ENCODE measurements at places on chromosomes 7 and 10. TPM values are rescaled to one million over a fixed set of nuclear protein-coding genes. Genes with fewer than 3 reads are reported as not detected.
A peak's percentile ranks its signal among the peaks of the same experiment; 100 is the strongest.

The FAM25G gene
- total RNA-seq: not detected

The ASIC3 gene
- total RNA-seq: 7.6 TPM

DNA sequence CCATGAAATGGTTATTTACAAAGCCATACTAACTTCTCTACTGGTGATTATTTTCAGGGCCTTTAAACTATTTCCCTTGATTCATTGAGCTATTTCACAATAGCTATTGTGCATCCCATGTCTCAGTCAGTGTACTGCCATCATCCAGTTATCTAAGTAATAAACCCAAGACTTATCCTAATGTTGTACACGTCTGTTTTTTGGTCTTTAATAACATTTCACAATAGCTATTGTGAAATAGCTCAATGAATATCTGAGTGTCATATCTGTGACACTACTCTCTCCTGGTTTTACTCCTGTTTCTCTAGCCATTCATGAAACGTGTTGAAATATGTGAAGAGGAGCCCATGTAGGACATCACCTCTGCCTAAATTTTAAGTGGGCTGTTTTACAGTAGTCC, 36.5 kb upstream of the TMEM140 start:
- no peaks in the 10 kb centered on the region for H3K27me3 ChIP-seq
- no peak for DNase-seq
- no peak overlapping the region for H3K27ac ChIP-seq
- H3K4me1 ChIP-seq: no peaks in the 10 kb centered on the region
- peaks cover 13% of the 10 kb centered on the region for H3K36me3 ChIP-seq
- H3K4me3 ChIP-seq: no peak overlapping the region

- H3K4me1 ChIP-seq: no peaks in the 10 kb centered on the region
- peaks cover 1% of the 10 kb centered on the region for H3K27me3 ChIP-seq
- DNase-seq: no peak
Observed at GRCh38 chr10:71264345-71265200, 52.2 kb downstream of the UNC5B start.

DNA sequence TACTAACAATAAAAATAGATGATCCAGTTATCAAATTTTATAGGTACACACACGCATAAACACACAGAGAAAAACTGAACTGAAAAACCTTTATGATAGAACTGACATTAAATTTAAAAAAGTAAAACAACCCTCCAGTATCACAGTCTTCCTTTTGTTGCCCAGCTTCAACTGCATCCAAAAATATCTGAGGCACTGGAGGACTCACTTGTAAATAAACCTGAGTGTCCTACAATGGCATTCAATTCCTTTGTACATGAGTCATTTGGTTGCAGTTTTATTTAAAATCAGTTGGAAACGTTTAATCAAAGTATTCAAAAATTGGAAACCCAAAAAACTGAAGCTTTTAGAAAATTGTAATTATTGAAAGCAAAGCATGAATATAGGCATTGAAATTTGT, 265.2 kb upstream of the CSTF2T start:
- no peak overlapping the region for H3K4me3 ChIP-seq
- DNase-seq: no peak
- no peaks in the 10 kb centered on the region for H3K4me1 ChIP-seq
- peaks cover 4% of the 10 kb centered on the region for H3K27me3 ChIP-seq

DNA sequence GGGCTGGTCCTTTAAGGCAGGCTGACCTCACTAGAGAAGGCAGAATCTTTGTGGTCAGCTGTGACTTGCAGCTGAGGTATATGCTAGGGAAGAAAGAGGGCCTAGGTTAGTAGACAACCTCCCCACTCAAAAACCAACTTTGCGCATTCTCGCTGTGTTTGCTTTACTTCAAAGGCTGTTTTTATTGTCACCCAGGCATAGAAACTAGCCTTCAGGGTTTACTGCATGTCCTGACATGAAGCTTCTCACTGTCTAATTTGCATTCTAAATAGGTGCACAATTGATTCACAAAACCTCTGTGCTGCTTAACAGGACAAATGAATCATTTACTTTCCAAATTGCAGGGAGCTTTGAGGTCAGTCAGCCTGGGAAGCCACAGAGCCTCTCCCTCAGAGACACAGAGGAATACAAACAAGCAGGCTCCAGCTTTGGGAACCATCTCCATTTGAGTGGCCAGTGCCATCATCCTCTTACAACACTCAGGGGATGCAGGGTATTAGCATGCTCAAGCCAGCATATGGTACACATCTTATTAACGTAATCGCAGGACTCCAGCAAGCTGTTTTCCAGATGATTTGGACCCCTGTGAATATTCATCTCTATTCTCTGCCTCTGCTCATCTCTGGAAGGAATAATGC, 596.4 kb upstream of the GHITM start:
- no peak for DNase-seq
- no peaks in the 10 kb centered on the region for H3K36me3 ChIP-seq
- H3K27me3 ChIP-seq: no peaks in the 10 kb centered on the region
- H3K4me3 ChIP-seq: no peak overlapping the region

DNA sequence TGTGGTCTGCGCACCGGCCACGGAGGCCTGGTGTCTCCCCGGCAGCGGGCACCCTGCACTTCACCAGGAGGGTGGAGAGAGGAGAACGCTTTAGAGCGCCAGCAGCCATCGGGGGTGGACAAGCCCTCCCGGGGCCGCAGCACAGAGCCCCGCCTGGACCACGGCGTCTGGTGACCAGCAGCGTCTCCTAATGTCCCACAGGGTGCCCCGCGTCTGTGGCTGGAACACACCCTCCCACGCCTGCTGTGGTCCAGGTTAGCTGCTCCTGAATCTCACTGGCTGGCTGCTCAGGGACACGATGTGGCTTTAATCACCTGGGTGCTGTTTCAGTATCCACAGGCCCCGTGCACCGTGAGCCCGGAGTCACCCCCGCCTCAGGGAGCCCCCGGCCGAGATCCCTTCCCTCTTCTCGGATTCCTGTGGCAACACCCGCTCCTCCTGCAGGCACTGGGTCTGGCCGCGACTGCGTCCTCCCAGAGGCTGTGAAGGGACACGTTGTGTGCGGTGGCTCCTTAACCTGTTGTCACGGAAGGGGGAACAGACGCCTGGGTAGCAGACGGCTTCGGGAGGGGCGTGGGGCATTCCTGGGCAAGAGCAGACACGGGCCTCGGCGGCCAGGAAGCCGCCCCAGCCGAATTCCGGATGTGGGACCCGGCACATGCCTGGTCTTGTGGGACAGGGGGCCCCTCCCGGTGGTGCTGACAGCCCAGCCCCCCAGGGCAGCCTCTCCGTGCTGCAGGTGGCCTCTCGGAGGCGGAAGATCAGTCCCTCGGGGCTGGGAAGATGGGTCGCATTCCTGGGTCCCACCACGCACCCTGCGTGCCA, 78.9 kb downstream of the FOXL3 start:
- H3K27ac ChIP-seq: no peak overlapping the region
- no peak overlapping the region for H3K4me3 ChIP-seq
- H3K27me3 ChIP-seq: no peaks in the 10 kb centered on the region
- H3K4me1 ChIP-seq: peaks cover 29% of the 10 kb centered on the region
- no peaks in the 10 kb centered on the region for H3K36me3 ChIP-seq

DNA sequence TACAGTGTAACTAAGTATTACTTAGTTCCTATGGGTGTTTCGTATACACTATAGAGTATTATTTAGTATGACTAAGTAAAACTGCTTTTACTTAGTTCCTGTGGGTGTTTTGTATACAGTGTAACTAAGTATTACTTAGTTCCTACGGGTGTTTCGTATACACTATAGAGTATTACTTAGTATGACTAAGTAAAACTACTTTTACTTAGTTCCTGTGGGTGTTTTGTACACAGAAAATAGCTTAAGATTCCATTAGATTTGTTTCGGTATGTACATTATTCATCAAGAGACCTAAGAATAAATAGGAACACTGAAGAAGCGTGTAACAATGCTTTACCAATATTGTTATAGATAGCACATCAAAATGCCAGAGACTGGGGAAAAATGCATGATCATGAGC, 25.0 kb downstream of the IGF2BP3 start:
- peaks cover 21% of the 10 kb centered on the region for H3K27me3 ChIP-seq
- no peak overlapping the region for H3K4me3 ChIP-seq
- H3K27ac ChIP-seq: no peak overlapping the region
- DNase-seq: no peak
- H3K36me3 ChIP-seq: no peaks in the 10 kb centered on the region
- H3K4me1 ChIP-seq: no peaks in the 10 kb centered on the region

- no peaks in the 10 kb centered on the region for H3K27me3 ChIP-seq
- H3K27ac ChIP-seq: no peak overlapping the region
- no peaks in the 10 kb centered on the region for H3K4me1 ChIP-seq
- peak; percentile 3 for DNase-seq
- H3K36me3 ChIP-seq: no peaks in the 10 kb centered on the region
Observed at GRCh38 chr10:42960991-42961795, 115.7 kb upstream of the RET start.

DNA sequence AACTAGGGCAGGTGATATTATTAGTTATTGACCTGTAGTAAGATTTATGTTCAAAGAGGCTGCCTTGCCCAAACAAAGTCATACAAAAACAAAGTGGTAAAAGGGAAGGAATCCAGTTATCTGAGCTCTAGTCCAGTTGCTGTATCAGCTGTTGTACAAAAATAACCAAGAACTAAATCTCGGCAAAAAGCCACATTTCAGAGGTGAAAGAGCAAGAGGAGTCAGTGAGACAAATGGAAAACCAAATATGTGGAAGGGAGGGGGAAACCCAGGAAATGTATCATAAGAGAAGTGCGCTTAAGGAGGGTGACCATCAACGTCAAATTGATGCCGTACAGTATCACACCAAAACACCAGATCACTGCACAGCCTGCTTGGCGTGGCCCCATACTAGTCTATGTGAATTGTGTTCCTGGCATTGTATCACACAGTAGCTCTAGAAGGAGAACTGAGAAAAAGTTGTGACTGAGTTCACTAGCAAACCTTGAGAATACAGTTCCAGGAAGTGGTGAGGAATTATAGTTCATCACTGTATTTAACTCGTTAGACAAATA, 6.4 kb downstream of the AGBL3 start:
- H3K4me3 ChIP-seq: no peak overlapping the region
- peak; percentile 39 for DNase-seq
- peaks cover 45% of the 10 kb centered on the region for H3K4me1 ChIP-seq
- H3K36me3 ChIP-seq: peaks cover 23% of the 10 kb centered on the region

- no peak overlapping the region for H3K27ac ChIP-seq
- H3K4me3 ChIP-seq: no peak overlapping the region
- no peak for DNase-seq
- no peaks in the 10 kb centered on the region for H3K27me3 ChIP-seq
- H3K4me1 ChIP-seq: no peaks in the 10 kb centered on the region
Observed at GRCh38 chr7:46939558-46939957, 642.4 kb downstream of the TNS3 start.

Data from activated CD4-positive, alpha-beta memory T cell treated with anti-CD3 and anti-CD28 coated beads for 36 hours (primary cell).